PC-9 (cell line): ENCODE measurements at places on chromosomes 2 and 18. TPM values are rescaled to one million over a fixed set of nuclear protein-coding genes. Genes with fewer than 3 reads are reported as not detected.

DNA sequence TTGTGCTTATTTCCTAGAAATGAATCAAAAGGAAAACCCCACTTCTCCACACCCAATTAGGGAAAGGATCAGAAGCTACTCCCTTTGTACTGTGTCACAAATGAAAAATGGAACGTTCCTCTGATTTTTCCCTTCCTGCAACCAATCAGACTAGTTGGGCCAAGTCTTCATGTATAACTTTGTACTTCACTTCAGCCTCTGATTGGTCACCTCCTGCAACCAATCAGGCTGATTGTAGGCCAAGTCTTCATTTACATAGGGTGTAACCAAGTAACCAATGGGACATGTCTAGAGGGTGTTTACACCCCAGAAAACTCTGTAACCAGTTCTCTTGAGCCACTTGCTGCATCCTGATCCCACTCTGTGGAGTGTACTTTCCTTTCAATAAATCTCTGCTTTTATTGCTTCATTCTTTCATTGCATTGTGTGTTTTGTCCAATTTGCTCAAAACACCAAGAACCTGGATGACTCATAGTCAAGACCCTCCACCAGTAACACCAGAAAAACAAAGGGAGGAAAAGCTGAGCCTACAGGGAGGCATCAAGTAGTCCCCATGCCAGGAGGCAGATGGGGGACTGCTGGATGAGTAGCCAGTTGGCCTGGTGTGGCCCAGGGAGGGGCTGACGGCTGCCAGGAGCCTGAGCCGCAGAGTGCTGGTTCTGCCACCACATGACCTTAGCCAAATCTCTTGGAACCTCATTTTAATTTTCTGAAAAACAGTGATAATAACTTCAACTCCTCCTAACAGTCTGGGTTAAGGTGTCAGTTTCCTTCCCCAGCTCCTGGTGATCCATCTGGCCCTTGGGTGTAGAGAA lies 46.1 kb downstream of the SOWAHC start:
- DNase-seq, result no peak

- DNase-seq, result no peak
Measured at GRCh38 chr2:113273981-113274380, 4.7 kb downstream of the PAX8 start.

DNA sequence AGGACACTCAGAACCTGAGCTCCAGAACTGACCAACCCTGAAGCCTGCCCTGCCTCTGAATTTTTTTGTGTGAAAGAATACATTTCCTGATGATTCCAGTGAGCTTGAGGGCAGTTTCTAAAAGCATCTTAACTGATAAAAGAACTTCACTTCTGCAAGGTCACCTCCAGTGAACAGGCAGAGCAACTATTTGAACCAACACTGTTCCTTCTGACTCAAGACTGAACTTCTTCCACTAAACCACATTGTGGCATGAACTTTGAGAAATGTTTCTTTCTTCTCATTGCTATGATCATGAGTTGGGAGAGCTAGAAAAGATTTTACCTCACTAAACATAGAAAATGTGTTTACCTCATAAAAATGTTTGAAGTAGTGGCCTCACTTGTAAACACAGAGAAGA lies 83.8 kb upstream of the SERTAD2 start:
- DNase-seq, result no peak

DNA sequence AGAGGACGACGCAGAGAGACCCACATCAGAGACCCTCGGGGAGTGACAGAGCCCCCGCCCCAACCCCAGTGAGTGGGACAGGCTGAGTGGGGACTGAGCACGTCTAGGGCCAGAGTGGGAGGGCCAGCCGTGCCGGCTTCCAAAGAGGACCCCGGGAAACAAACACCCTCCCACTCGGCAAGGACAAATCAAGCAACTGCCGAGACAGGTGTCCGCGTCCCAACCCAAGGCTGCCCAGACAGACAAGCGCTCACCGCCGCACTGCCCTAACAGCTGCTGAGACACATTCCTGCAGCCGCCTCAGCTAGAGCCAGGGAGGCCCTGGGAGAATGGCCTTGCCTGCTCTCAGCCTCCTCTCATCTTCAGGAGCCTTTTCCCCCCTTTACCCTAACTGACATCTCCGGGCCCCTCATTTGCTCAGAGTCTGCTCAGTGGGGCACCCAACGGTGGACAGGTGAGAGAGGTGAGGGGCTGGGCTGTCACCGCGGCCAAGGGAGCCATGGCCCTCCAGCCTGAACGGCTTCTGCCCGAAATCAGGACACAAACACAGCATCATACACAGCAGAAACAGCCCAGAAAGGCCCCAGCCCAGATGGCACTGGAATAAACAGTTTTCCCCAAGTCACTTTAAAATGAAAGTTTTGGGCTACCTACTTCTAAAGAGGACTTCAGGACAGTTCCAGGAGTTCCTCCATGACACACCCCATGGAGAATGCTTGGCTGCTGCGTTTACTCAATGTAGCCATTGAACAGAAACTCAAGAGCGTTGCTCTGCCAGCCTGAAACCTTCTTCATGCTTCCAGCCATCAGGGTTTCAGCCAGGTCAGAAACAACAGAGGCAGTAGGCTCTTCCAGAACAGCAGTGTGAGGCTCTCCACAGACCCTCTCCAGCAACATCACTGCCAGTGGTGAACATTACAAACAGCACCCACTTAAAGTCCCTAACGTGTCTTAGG lies 23.6 kb downstream of the SLC66A2 start:
- no peak for DNase-seq

GRCh38 chr2:237438080-237438940 lies 24.3 kb upstream of the COL6A3 start:
- peak; percentile 70 for DNase-seq

GRCh38 chr2:60706021-60706420 lies 50.0 kb upstream of the PAPOLG start:
- no peak for DNase-seq

GRCh38 chr2:169464882-169465281 lies 14.4 kb upstream of the BBS5 start:
- DNase-seq, result no peak

DNA sequence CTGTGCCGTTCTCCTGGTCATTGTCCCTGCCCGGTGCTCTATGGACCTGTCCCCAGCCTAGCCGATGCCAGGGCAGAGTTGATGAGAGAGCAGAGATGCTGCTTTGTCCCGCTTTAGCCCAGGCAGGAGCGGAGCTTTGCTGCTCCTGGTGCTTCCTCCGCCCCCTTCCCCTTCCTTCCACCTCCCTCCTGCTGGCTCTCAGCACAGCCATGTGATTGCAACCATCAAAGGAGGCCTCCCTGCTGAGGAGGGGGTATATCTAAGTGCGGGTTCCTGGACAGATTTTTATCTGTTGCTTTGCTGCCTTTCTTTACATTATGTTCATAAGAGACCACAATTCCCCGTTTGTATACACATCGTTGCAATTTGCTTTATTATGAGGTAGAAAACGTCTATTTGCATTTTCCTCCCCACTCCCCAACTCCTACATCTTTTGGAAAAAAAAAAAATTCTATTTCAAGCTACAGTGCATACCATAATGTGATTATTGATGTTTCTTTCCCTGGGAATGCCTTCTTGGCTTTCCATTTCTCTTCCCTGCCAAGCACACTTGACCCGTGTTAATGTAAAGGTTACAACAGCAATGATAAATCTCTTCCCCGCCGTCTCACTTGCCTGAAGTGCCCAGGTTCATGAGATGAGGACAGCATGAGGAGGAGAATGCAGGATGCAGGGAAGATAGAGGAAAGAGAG lies 25.4 kb downstream of the ALPK2 start:
- DNase-seq, result no peak

The APOB gene
- not detected in 2 replicates for total RNA-seq

The TRPM8 gene
- 0.48 and 2.1 TPM in 2 replicates for total RNA-seq
